AG04450 (cell line): ENCODE measurements at places on chromosomes 5 and 9.

DNA sequence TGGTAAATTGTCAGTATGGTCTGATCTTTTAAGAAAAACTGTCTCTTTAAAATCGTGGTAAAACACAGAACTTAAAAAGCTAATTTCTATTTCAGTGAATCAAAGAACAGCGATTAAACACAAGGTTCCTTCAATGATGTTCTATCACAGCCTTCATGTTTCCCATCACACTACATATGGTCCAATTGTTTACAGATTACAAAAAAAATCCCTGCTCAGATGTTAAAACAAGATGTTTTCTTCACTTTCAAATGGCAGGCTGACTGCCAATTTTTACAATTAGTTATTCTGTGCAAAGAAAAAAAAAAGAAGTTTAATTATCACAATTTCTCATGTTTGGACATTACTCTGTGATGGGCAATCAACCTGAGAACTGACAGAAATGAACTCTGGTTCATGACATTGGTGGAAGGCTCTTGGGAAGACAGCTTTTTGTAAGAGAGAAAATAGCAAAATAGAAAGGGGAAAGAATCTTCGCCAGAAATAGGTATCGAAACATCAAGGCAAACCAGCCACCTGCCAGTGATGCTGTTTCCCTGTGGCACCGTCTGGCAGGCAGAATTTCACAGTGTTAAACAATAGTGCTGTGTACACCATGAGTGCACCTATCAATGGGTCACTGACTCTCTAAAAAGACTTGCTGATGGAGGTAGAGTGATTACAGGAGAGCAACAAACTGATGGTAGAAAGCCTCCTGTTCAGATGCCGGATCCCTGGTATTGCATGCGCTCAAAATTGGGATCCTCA is 1020.0 kb upstream of the ARRDC3 start:
- no peak for DNase-seq

- DNase-seq, result no peak
These were observed 45.0 kb downstream of the COL23A1 start for GRCh38 chr5:178545176-178545575.

DNA sequence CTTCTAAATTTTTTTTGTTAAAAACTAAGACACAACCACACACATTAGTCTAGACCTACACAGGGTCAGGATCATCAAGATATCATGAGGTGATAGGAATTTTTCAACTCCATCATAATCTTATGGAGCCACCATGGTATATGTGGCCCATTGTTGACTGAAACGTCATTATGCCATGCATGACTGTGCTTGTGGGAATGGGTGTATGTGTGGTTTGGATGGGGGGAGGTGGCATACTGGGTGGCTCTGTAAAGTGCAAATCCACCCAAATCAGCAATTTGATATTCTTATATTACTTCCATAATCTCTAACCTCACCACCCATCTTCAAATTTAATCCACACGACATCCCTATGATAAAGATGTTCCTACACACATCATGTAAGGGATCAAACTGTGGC is 21.0 kb downstream of the ADRB2 start:
- DNase-seq, result no peak

GRCh38 chr9:96523374-96523773 is 73.4 kb downstream of the HABP4 start:
- DNase-seq, result no peak
